ENCODE measurements at places on chromosomes 1 and 21.

DNA sequence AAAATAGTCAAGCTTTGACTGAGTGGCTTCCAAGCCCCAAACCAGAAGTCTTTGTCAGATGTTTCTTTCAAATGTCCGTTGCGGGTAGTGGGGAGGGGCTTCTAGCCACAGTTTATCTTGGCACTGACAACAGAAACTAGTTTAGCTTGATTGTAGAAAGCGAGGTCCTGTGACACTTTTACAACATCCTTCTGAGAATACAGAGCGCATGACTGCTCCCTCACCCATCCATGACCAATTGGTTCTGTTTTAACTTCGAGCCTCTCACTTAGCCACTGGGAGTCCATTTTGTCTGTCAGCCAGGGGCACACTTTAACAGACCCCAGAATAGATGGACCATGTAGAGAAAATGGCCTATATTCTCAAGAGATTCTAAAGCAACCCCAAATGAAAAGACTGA lies 199.2 kb upstream of the ST6GALNAC5 start:
- no peak for DNase-seq

- no peak for DNase-seq
Observed at GRCh38 chr1:153312570-153313186, at the start of gene PGLYRP3. Gene PGLYRP3 (minus strand): TSS chr1:153312952. CDS start chr1:153310665, 2,287 bp downstream.

- DNase-seq, result no peak
Observed at GRCh38 chr1:113870778-113871177, 734 bp downstream of the PTPN22 start.

- DNase-seq, result no peak
Observed at GRCh38 chr1:97636941-97637340, 283.9 kb downstream of the DPYD start.

- DNase-seq, result no peak
Observed at GRCh38 chr1:12001996-12002493, 17.3 kb upstream of the MIIP start.

GRCh38 chr1:5743435-5744095 lies 248.7 kb downstream of the NPHP4 start:
- DNase-seq, result no peak

DNA sequence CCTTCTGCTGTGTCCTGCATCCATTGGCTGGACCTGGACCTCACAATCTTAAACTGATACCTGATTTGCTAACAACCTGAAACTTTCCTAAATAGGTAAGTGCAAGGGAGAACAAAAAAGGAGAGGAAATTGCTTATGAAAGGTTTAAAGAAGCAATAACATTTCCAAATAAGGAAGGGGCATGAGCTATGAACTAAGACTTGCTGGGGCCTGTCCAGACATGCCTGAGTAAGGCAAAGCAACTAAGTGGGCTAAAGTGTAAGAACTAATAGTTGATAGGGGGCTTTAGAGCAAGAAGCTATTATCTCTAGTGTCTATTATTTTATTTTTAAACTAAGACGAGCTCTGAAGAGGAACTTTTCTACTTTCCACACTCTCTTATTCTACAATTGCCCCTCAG lies 11.6 kb downstream of the JMJD4 start:
- DNase-seq, result no peak

GRCh38 chr1:230857822-230858221 lies 10.5 kb downstream of the C1orf198 start:
- no peak for DNase-seq

- no peak for DNase-seq
Observed at GRCh38 chr21:29224006-29224405, 74.7 kb upstream of the BACH1 start.

DNA sequence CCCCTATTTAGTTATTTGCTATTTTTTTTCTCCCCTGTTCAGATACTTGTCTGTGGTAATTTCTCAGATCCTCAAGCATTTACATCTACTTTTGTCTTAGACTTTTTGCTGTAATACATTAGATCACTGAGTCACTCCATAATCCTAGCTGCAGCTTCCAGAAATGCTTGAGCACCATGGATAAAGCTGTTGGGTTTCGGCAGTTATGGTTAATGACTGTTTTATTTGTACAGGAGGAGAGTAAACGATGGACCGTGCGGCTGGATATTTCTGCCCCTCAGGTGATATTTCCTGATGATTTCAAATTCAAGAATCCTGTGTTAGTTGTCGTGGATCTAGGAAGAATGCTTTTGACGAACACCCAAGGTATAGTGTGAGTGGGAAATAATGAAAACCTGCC lies 42.9 kb downstream of the VPS13D start:
- no peak for DNase-seq

DNA sequence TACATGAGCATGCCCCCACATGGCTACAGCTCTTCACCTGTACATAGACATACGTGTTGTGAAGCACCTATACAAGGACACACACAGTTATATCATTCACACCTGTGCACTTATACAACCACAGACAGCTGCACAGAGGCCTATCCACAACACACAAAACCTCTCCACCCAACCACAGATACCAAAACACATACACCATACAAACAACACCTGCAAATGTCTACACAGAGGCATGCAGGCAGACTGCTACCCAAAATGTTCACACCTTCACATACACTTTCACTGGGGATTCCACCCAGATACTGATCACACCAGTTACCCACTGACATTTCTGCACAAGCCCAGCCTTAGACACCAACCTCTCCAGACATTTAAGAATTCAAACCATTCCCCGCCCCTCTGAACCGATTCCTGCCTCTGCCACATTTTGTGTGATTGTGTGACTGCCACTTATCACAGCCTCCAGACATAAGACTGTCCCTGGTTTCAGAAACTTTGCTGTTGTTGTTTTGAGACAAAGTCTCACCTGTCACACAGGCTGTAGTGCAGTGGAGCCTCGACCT lies 2.0 kb downstream of the C1orf232 start:
- no peak for DNase-seq

- DNase-seq, result no peak
Observed at GRCh38 chr1:214473862-214474261, 77.5 kb downstream of the PTPN14 start.

- no peak for DNase-seq
Observed at GRCh38 chr21:44881198-44881872, 7.8 kb upstream of the PTTG1IP start.

DNA sequence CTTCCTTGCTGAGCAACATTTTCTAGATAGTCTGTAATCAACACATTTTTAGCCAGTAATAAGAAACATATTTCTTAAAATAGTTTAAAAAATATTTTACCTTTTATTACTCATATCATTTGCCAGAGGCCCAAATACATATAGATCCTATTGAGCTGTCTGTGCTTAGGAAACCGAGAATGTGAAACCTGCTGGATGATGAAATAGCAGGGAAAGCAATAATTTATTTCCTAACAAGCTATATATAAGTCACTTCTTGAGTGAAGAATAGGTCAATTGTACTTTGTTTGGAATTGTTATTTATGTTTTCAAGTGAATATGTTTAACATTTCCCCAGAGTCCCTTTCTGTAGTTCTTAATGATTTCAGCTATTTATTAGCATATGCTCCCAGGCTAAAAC lies 339.9 kb upstream of the TMPRSS15 start:
- DNase-seq, result no peak

DNA sequence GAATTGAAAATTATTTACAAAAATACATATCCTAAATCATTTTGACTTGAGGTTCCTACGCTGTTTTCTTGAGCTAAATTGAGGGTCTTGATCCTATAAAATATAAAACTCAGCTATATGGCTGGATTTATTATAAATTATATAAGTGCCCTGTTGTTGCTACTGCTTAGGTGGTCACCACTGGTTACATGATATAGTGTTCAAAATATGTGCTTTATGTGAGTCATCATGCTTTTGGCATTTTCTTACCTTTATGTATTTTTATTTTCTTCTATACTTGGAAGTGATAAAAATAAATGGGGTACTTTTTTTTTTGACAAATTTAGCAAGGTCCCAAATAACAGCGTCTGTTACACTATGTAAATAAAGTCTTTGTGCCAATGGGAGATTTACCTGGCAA lies 31.1 kb upstream of the PTPRC start:
- no peak for DNase-seq

DNA sequence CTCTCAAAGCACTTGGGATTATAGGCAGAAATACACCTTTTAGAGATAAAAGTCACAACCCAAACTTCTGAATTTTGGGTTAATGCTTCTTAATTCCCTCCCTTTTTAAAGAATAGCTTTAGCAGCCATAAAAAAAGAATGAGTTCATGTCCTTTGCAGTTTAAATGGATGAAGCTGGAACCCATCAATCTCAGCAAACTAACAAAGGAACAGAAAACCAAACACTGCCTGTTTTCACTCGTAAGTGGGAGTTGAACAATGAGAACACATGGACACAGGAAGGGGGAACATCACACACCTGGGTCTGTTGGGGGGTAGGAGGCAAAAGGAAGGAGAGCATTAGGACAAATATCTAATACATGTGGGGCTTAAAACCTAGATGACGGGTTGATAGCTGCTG lies 55.8 kb downstream of the SLC27A3 start:
- DNase-seq, result no peak

DNA sequence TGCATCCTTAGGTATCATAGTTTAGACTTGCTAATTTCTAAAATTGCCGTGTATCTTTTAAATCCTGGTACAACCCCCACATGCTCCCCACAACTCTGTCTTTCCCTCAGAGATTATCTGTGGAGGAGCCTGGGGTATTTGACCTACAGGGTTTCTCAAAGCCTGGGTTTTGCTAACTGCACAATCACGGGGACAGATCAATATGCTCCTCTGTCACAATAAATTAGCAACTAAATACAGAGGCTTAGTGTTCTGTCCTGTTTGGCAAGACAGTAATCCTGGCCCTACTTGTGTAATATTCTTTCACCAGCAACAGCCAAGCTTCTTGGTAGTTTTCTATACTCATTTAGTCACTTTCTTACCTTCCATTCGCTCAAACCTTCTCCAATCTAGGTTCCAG lies 8.5 kb downstream of the ECHDC2 start:
- no peak for DNase-seq

All from stimulated activated CD4-positive, alpha-beta T cell treated with anti-CD3 and anti-CD28 coated beads, Interleukin-12 subunit alpha, Interleukin-12 subunit beta, amount 100 ng/mL, for 48 hours (primary cell).